Hematopoietic multipotent progenitor cell treated with erythropoietin and hydrocortisone succinate and interleukin-3 and kit ligand, for 8 days (in vitro differentiated cells): ENCODE measurements at places on chromosomes 1 and 21.

GRCh38 chr1:99849413-99849743 lies 783 bp upstream of the AGL start:
- peak; percentile 42 for DNase-seq

GRCh38 chr1:154992721-154993571 lies 440 bp upstream of the LENEP start:
- peak; percentile 67 for DNase-seq

DNA sequence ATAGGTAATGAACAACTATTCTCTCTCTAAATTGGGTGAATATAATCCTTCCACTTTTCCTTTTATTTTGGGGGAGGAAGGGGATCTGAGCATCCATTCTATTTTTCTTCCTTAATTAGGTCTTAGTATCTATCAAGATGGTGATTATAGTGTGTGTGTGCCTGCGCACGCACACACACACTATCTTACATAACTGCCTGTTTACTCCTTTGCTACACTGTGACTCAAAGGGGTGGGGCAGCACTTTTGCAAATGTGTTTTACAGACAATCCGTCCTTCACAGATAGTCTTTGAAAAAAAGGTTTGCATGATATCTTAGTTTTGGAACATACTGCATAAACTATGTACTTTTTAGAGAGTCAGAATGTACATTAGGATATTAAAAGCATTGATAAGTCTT lies 191.5 kb downstream of the SDCCAG8 start:
- peak; percentile 96 for DNase-seq

DNA sequence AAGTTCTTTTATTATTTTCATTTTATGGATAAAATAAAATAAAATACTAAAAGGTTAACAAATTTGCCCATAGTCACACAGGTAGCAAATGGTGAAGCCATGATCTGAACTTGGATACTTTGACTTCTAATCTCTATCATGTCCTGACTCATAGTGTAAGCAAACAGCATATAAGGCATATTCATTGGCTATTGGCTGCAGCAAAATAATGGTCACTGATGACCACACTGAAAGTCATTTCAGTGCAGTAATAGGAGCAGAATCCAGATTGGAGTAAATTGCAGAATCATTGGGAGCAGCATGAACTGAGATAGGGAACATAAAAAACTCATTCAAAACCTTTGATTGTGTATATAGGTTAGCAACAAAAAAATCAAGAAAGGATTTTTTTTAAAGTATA lies 262.9 kb downstream of the PLA2G4A start:
- no peak for DNase-seq

DNA sequence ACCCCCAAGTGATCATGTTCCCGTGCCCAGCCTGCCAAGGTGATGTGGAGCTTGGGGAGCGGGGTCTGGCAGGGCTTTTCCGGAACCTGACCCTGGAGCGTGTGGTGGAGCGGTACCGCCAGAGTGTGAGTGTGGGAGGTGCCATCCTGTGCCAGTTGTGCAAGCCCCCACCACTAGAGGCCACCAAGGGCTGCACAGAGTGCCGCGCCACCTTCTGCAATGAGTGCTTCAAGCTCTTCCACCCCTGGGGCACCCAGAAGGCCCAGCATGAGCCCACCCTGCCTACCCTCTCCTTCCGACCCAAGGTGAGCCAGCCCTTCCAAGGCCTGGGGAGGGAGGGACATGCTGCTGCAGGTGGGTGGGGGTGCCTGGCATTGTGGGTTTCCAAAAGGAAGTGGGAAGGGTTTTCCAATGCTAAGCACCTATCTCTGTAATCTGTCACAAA lies 2.3 kb downstream of the TRIM46 start:
- peak; percentile 68 for DNase-seq

- DNase-seq: peak; percentile 73
These were observed 72.1 kb downstream of the DNM3 start for GRCh38 chr1:171913385-171913784.

GRCh38 chr21:36096398-36097290 lies 26.8 kb downstream of the CBR1 start:
- no peak for DNase-seq

- DNase-seq: no peak
These were observed 3.7 kb downstream of the SYT6 start for GRCh38 chr1:114150016-114150415.

DNA sequence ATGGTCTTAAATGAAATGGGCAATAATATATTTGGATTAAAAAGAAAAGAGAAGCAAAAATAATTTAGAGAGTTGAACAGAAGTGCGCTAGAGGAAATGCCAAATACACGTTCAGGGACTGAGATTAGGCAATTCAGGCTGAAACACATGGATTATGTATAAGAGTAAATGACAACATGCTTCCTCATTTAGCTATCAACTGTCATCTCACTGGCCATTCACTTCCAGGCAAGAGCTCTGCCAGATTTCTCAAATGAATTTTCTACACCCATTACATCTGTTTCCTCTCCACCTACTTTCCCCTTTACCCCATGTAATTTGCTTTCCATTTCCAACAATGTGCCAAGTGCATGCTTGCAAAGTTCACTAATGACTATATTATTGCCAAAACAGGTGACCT lies 582.4 kb downstream of the LTN1 start:
- DNase-seq: peak; percentile 4

GRCh38 chr1:19665496-19666465 lies 1.1 kb downstream of the HTR6 start:
- no peak for DNase-seq

- no peak for DNase-seq
These were observed 99.3 kb downstream of the FMN2 start for GRCh38 chr1:240190881-240191401.

DNA sequence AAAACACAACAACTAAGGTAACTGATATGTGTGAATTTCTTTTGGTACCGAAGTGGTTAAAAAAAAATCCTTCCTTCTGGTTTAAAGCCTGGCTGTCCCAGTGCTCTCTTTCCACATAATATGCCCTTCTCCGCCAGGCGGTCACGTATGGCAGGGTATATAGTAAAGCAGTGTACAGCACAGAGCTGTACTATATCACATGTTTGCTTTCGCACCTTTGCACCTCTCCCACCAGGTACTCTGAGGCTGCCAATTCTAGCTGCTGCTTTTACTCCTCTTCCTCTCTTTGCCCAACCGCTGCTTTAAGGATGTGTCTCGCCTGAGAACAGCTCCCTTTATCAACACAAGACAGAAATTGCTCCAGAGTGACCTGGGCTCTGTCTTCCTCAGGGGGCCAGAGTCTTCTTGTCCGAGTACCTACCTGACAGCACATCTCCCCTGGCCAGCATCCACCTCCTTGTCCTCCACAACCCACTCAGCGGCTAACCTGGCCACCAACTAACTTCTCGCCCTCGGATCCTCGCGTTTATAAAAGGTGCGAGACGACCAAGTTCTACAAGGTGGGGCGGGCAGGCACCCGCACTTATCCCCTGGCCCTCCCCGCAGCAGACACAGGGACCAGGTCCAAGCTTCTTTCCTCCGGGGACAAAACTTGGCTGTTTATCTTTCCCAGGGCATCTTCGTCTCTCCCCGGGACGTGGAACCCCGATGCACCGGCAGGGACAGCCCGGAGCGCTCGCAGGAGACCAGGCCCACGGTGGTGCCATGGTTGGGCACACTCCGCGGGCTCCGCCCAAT lies 1.6 kb downstream of the COLGALT2 start:
- no peak for DNase-seq

DNA sequence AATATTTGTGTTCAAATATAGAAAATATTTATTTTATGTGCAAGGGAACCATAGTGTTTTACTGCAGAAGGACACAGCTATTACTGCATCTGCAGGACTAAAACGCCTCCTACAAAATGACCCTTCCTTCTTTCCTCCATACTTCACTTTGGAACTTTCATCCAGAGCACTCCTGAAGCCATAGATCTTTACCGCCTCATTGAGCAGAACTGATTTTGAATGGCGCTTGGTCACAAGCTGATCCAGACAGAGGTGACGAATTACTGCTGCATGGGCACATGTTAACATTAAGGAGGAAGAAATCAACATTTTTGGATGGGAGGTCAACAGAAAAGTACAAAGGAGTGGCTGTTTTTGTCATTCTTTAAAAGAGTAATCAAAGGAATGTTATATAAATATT lies 931.6 kb downstream of the NCAM2 start:
- DNase-seq: no peak

- DNase-seq: no peak
These were observed 11.5 kb downstream of the COP1 start for GRCh38 chr1:176195547-176195946.

GRCh38 chr1:215983680-215984079 lies 416.6 kb downstream of the KCTD3 start:
- DNase-seq: no peak

GRCh38 chr1:95535614-95536013 lies 301.6 kb downstream of the RWDD3 start:
- DNase-seq: no peak

DNA sequence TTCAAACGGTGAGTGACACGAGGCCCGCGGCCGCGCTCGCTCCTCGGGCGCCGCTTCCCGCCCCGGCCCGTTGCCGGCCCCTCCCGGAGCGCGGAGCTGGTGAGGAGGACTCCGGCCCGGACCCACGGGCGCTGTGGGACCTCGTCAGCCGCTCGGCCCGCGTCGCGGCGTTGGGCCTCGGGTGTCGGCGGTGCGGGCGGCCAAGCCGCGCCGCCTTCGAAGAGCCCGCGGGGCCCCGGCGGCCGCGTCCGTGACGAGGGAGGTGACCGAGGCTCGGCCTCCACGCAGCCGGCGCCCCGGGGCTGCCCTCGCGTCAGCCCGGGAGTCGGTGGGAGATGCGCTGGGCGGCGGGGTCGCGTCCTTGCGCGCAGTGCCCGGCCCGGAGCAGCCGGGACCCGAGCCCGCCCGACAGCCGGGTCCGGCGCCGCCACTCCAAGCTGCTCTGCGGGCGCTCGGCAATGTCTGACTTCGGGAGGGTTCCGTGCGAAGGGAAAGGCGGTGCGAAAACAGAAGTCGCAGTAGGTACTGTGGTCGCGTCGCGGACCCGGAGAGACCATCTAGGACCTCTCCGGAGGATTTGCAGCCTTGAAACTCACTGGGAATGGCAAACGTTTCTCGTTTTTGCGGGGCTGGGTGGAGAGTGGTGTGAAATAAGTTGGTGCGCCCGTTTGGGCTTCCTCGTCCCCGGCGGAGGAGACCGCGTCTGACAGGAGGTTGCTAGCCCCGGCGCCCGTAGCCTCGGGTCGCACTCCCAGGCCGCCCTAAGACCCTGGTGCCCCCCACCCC lies 829 bp downstream of the SPEN start:
- peak; percentile 38 for DNase-seq

GRCh38 chr21:44535963-44536362 lies 4.0 kb downstream of the KRTAP10-1 start:
- no peak for DNase-seq

DNA sequence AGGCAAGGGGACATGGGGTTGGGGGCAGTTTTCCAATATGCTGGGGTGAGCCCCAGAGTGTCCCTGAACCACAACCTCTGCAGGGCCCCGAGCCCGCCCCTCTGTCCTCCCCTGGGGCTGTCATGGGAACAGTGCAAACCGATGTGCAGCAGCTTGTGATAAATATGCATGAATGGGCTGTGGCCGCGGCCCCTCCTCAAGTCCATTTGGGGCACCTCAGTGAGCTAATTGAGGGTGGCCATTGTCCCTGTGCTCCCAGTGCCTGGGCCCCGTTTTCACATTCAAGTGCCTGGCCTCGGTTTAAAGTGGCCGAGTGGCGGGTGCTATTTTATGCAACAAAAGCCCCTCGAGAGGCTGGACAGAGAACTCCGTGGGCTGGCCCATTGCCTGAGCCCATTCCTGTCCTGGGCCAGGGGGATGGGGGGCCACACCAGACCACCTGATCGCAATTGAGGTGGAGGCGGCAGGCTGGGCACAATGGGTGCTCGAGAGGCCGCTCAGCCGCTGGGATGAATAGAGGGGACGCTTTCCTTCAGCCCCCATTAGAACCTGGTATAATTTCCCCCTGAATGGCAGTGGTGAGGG lies 193.7 kb downstream of the FOXD2 start:
- no peak for DNase-seq

GRCh38 chr1:10866321-10867093 lies 70.1 kb upstream of the CASZ1 start:
- no peak for DNase-seq

GRCh38 chr1:184350573-184350972 lies 36.3 kb upstream of the C1orf21 start:
- DNase-seq: peak; percentile 58

GRCh38 chr1:168163670-168164069 lies 15.1 kb upstream of the TIPRL start:
- DNase-seq: no peak

DNA sequence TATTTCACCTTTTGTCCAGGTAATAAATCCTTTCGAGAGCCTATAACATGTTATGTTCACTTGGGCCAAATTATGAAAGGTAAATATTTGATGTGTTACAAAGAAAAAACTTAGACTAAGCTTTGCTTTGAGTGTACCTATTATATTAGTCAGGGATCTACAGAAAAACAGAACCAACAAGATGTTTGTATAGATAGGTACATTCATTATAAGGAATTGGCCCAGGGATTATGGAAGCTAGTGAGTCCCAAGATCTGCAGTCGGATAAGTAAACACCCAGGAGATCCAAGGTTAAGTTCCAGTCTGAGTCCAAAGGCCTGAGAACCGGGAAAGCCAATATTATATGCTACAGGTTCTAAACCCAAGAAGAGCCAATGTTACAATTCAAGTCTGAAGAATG lies 234.5 kb downstream of the NRIP1 start:
- DNase-seq: no peak

GRCh38 chr1:17301767-17302166 lies 6.2 kb upstream of the PADI4 start:
- no peak for DNase-seq

DNA sequence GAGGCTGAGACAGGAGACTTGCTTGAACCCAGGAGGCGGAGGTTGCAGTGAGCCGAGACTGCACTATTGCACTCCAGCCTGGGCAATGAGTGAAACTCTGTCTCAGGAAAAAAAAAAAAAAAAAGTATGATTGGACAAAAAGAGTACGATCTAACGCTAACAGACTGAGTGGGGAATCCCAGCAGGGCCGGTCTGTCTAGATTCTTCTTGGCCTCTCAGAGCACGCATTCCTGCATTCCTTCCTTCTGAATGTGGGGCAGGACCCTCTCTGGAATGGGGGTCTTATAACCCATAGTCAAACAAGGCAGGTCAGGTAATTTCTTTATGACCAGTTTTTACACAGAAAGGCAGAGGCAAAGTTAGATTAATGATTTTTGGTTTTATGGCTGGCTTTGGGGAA lies 92.0 kb upstream of the PPM1J start:
- DNase-seq: no peak
